Activated CD4-positive, alpha-beta T cell treated with anti-CD3 and anti-CD28 coated beads for 48 hours (primary cell): ENCODE measurements at places on chromosomes 6 and 20.
A peak's percentile ranks its signal among the peaks of the same experiment; 100 is the strongest.

- DNase-seq = no peak
These were observed 24.6 kb downstream of the DSTN start for GRCh38 chr20:17594443-17594842.

- DNase-seq = no peak
These were observed 87.1 kb downstream of the BACH2 start for GRCh38 chr6:90209527-90209926.

DNA sequence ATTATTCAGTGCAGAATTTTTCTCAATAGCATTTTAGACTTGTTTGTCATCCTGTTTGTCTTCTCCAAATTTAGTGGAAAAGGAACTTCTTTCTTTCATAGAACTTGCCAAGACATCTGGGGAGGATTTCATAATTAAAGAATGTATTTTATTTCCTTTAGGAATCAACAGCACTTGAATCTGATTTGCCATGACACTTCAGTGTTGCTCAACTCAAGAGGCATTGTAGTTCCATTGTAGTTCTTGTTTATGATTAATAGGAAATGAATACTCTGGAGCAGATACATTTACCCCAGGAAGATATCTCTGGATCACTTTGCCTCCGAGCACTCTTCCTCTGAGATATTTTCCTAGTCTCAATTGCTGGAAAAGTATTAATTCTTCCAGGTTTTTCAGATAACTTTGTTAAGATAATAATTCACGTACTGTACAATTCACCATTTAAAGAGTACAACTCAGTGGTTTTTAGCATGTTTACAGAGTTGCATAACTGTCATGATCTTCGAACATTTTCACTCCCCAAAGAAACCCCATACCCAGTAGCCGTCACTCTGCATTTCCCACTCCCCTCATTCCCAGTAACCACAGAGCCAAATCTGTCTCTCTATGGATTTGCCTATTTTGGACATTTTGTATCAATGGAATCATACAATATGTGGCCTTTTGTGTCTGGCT lies 29.7 kb downstream of the AKAP12 start:
- no peak for DNase-seq

- no peak for DNase-seq
These were observed 242.3 kb upstream of the PREP start for GRCh38 chr6:105645156-105645555.

GRCh38 chr6:168104636-168105035 lies 25.6 kb upstream of the FRMD1 start:
- no peak for DNase-seq

- DNase-seq = peak; percentile 41
These were observed 218.2 kb downstream of the BMP7 start for GRCh38 chr20:57048027-57048869.

DNA sequence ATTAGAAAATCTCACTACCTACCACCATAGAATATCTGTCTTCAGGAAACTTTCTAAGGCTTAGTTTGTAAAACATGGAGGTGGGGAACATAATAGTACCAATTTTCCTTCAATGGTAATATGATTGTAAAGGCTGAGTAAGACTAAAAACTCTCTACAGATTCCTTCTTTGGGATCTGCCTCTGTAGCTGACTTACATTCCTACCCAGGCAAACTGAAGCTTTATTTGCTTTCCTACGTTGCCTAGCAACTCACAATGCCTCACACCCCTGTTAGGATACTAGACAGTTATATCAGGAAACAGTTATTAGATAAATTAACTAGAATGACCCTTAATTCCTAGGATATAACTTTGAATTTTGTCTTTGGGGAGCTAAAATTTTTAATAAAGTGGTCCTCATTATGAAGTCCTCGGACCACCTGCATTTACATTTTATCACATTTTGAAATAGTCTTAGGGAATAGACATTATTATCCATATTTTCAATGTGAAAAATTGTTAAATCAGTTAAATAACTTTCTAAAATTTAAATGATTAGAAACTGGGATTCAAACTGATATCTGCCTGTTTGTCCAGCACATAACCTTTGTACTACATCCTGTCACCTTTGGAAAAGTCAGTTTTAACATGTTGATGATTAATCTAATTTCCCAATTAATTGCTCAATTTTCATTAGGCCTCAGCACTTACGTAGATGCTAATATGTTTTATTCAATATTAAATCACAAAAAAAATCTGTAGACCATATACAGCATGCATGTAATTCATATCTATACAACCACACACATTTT lies 591.4 kb downstream of the RNF144B start:
- no peak for DNase-seq

- no peak for DNase-seq
These were observed 39.1 kb upstream of the DDR1 start for GRCh38 chr6:30845183-30845582.

GRCh38 chr6:112274774-112275173 lies 20.4 kb upstream of the LAMA4 start:
- DNase-seq = no peak

- peak; percentile 70 for DNase-seq
These were observed 4.3 kb downstream of the GABBR1 start for GRCh38 chr6:29628419-29629281.

- DNase-seq = no peak
These were observed 1.8 kb downstream of the MOXD1 start for GRCh38 chr6:132399376-132400074.

DNA sequence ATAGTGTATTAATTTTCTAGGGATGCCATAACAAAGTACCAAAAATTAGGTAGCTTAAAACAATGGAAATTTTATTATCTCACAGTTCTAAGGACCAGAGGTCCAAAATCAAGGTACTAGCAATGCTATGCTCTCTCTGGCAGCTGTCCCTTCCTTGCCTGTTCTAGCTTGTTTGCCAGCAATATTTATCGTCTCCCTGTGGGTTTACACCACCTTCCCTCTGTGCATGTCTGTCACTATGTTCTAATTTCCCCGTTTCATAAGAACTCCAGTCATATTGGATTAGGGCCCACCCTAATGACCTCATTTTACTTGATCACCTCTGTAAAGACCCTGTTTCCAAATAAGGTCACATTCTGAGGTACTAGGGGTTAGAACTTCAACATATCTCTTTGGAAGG lies 217.2 kb downstream of the IBTK start:
- no peak for DNase-seq

DNA sequence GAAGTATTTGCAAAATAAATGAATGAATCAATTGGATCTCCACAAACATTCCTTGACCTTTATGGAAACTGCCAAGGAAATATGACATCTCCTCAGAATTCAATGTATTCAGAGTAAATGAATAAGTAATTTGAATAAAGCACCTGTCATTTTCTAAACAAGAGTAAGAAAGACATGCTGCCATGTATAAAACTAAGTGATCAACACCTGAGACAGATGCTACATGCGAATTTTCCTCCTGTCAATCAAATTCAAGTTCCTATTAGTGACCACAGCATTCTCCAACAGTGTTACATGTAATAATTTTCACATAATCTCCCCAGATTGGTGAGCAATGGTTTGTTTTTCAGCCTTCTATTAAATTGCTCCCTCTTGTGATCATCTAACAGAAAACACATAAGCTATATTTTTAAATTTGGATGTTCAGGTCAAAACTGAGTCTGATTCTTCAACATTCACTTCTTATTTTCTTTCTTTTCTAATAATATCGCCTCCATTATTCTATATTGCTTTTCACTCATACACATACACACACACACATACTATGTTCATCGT lies 163.2 kb upstream of the RNF217 start:
- DNase-seq = no peak
